Suppressor macrophage (primary cell): ENCODE measurements at places on chromosomes 7 and 10.

- DNase-seq, result no peak
These were observed 94.9 kb downstream of the MET start for GRCh38 chr7:116766881-116767280.

DNA sequence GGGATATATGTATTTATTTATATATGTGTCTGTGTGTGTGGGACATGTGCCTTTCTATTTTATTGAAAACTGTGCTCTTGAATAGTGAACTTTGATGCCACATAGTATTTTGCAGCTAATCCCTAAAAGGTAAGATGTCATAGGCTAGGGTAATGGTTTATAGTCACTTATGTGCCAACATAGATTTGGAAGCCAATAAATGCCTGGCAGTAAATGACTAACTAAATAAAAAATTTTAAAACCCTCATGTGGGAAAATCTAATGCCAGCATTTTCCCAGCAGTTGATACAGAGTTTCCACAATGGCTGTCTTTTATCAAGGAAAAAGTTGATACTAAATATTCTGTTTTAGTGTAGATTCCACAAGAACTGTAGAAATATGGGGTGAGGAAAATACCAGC lies 101.5 kb upstream of the IMMP2L start:
- DNase-seq, result no peak

DNA sequence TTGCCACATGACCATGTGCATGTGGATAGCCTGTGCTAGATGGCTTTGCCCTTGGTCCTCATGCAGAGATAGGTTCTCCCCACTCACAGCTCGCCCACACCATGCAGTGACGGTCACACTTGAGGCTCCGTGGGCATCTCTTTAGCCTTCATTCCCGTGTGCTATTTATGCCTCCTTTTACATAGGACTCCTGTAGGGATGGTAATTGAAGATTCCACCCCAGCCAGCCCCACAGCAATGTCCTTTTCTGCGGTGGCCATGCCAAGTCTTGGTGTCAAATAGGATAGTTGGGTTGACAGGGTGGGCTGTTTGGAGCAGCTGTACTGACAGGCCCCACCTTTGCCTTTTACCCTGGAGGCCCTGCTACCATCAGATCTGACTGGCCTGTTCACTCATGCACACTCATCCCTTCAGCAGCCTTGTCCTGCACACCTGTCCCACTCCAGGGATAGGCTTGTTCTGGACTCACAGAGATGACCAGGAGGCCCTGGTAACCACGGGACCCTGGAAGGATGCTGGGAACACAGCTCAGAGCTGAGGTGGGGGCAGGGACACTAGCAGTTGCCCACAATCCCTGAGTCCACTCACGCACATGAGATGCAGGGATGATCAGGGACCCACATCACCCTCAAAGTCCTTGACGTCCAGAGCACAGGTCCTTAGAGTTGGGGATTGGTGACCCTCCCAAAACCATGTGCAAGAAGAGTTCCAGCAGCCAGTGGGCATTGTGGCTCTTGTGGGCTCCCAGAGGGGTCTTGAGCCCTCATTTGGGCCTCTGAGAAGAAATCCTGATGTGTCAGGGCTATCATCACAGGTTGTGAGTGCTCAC lies 71.2 kb downstream of the ADCY1 start:
- no peak for DNase-seq

DNA sequence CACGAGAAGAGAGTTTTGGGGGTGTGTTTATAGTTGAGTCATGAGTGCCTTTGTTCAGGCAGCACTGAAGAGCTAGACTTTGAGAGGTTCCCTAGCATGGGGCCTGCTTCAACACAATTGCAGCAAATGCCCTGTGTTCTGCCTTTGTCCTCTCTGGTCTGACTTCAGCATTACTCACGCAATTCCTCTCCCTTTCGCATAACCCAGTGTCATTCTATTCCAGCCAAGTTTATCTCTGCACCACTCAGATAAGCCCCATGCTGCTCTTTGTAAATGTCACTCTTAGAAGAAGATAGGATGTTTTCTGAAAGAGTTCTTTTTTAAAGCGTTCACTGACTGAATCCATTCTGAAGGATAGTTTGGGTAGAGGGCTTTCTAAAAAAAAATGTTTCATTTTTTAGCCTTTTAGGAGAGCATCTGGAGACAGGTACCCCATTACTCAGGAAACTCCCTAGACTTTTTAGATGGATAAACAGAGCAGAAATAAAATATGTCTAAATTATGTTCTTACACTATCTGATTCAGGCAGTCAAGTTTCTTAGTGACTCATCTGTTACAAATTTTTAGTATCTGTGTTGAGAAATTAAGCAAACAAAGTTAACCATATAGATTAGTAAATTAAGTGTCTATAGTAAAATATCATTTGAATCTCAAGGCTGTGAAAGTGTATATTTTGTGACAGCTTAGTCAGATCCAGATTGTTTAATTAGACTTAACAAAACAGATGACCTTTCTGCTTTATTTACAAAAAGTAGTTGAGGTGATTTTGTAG lies 318.5 kb downstream of the GPR158 start:
- DNase-seq, result no peak

GRCh38 chr7:133155146-133155545 lies 73.3 kb upstream of the CHCHD3 start:
- no peak for DNase-seq

- DNase-seq, result no peak
These were observed 59.7 kb downstream of the MET start for GRCh38 chr7:116731445-116732335.

DNA sequence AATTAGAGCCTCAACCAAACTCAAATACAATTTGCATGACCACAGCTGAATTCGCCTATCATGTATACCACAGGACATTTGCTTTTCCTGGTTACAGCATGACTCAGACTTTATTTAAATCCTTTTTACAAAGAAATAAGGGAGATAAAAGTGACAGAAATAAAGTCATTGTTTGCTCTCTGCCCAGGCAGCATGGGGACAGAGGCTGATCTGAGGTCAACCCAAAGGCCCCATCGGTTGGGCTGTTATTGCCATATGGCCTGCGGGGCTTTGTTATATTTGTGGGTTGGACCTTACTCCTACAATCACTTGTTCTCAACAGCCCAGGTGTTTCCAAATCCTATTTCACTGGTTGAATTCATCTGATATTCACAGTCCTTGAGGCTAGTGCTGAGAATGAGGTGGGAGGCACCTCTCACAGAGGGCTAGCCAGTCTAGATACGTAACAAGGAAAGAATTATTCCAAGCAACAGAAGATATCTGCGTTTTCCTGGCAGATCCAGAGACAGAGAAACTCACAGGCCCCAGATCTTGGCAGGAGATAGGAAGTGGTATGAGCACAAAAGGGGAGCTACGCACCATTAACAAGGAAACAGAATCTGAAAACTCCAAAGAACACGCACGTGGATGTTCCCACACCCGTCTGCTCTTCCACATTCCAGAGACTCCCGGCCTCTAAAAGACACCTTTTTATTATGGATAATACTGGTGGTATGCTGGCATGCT lies 117.3 kb downstream of the HIPK2 start:
- no peak for DNase-seq

- peak; percentile 72 for DNase-seq
These were observed 920 bp downstream of the PRLHR start for GRCh38 chr10:118594392-118595063.

- DNase-seq, result peak; percentile 16
These were observed 206.5 kb upstream of the CNTNAP2 start for GRCh38 chr7:145909991-145910513.

DNA sequence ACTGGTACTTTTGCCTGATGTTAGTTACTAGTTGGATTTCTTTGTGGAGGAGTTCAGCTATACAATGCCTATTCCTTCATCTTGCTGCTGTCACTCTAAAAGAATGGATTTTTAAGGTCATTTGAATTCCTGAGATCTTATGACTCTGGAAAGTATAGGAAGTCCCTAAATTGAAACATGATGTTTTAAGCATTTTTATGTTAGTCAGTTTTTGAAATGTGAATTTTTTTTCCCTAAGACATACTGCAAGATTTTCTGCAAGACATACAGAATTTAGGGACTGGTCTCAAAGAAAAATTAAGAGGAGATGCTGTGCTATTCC lies 355.8 kb downstream of the SUGCT start:
- no peak for DNase-seq

GRCh38 chr7:76356115-76356514 lies 2.7 kb downstream of the YWHAG start:
- DNase-seq, result no peak

- DNase-seq, result peak; percentile 44
These were observed 9.7 kb upstream of the ZNF485 start for GRCh38 chr10:43596546-43596945.

DNA sequence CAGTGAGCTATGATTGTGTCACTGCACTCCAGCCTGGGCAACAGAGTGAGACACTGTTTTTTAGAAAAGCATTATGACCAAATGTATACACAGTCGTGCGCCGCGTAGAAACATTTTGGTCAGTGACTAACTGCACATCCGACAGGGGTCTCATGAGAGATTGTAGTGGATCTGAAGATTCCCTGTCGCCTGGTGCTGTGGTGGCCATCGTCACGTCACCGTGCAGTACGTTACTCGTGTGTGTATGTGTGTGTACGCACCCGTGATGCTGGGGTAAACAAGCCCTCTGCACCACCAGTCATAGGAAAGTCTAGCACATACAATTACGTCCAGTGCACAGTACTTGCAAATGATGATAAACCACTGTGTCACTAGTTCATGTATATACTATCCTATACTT lies 109.4 kb downstream of the ELFN1 start:
- DNase-seq, result no peak

- DNase-seq, result peak; percentile 29
These were observed 3.2 kb upstream of the ZNF248 start for GRCh38 chr10:37860494-37861190.

GRCh38 chr10:21929070-21929469 lies 74.5 kb downstream of the DNAJC1 start:
- no peak for DNase-seq

GRCh38 chr10:120511165-120511564 lies 54.1 kb downstream of the PLPP4 start:
- DNase-seq, result no peak

- DNase-seq, result no peak
These were observed 2.9 kb downstream of the TWIST1 start for GRCh38 chr7:19114551-19114855.

GRCh38 chr7:20241194-20241910 lies 24.2 kb upstream of the MACC1 start:
- DNase-seq, result no peak

DNA sequence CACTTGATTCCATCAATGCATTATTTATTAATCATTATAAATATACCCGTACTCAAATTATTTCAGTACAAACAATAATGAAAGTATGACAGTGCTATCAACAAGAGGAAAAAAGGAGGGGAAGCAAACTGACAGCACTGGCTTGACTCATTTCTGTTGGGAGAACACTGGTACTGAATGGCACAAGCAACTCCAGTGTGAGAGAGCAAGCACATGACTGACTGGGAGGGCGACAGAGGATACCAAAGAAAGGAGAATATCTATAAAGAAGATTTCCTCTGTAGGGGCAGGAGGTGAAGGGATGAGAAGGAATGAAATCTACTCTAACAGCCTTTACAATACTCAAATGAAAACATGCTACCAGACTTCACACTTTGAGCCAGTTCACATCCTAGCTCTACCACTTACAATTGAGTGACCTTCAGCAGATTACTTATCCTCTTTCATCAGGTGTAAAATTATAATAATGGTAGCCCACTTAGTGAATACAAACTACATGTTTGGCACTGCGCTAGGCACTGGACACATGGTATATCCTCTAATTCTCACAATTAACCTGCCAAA lies 1.5 kb downstream of the USP54 start:
- DNase-seq, result peak; percentile 62

- DNase-seq, result no peak
These were observed 65.0 kb downstream of the GRM8 start for GRCh38 chr7:127187740-127188139.

DNA sequence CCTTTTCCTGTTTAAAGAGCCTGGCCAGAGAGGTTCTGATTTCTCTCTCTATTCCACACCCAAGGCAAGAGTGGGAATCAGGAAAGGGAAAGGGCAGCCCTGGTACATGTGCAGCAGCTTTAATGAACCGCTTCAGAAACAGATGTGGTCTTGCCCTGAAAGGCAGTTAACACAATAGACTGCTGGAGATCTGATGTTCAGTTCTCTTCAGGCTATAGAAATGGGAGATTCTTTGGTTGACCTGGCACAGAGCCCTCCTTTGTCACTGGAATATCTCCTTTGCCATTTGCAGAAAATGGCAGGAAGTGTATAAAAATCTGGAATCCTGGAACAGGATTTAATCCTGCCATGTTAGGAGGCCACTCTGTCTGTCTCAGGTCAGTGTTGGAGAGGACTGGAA lies 36.3 kb upstream of the EXOC6 start:
- DNase-seq, result no peak

DNA sequence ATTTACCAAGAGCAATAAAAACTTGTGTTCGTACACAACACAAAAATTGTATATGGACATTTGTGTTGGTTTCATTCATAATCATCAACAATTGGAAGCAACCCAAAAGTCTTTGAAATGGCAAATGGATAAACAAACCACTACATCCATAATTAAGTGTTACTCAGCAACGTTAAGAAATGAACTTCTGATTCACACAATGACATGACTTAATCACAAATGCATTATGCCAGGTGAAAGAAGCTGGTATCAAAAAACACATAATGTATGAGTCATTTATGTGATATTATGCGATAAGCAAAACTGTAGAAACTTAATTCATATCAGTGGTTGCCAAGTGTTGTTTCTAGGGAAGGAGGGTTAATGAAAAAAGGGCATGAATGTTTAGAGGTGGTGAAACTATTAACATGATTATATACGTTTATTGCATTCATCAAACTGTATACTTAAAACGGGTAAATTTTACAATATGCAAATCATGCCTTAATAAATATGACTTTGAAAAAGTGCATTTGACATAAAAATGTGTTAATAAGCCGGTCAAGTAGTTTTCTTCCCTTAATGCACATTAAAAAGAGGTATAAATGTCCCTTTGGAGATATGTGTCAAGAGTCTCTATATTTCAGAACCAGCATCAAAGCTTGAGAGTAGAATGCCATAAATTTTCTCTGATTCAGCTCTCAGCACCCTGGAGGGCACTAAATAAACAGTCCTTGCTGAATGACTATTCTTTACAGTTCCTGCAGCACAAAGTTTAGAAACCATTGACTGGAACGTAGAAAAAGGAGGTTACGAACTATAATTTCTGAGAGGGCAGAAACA lies 84.8 kb upstream of the GRM3 start:
- no peak for DNase-seq

GRCh38 chr10:102615361-102615760 lies 28.9 kb upstream of the TRIM8 start:
- DNase-seq, result no peak

DNA sequence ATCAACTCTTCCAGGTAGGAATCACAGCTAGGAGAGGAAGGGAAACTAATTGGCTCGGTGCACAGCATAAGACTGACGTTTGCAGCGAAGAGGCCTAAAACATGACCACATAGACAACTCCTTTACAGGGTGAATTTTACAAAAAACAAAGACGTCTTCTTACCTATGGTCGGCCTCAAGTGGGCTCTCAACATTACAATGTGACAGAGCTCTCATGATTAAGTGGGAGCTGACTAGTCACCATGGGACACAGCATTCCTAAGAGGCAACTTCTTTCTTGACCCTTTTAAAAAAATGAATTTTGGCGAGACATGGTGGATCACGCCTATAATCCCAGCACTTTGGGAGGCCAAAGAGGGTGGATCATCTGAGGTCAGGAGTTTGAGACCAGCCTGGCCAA lies 4.6 kb downstream of the PDIA4 start:
- no peak for DNase-seq
